ENCODE measurements at places on chromosomes 7 and 10.

DNA sequence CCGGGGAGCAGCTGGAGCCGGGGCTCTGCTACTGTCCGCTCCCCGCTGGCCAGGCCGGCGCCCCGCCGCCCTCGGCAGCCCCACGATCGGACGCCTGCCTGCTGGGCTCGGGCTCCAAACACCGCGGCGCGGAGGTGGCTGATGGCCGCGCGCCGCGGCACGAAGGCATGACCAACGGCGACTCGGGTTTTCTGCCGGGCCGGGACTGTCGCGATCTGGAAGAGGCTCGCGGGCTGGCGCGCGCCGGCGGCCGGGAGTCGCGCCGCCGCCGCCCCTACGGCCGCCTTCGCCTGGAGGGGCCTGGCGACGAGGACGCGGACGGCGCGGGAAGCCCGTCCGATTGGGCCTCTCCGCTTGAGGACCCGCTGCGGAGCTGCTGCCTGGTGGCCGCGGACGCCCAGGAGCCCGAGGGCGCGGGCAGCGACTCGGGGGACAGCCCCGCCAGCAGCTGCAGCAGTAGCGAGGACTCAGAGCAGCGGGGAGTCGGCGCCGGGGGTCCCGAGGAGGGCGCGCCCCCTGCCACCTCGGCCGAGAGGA is 570 bp downstream of the TBC1D12 start:
- peak; percentile 34 for DNase-seq

DNA sequence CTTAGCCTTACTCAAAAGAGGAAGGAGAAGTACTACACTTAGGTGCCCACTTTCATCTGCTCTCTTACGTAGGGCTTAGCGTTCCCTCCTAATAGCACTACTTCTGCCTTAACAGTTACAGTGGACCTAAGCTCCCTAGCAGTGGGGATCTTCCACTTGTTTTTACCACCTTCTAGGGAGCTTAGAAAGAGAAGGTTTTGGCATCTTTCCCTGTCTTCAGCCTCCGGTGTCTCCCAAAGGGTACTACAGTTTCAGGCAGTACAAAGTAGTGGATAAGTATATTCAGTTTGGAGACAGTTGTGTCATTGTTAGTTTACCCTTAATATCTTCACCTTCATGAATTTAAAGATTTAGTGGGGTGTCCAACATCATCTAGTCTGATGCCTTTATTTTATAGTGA is 14.6 kb downstream of the CHRM2 start:
- no peak for DNase-seq

- no peak for DNase-seq
Observed at GRCh38 chr7:152132812-152133211, 107.3 kb downstream of the GALNT11 start.

DNA sequence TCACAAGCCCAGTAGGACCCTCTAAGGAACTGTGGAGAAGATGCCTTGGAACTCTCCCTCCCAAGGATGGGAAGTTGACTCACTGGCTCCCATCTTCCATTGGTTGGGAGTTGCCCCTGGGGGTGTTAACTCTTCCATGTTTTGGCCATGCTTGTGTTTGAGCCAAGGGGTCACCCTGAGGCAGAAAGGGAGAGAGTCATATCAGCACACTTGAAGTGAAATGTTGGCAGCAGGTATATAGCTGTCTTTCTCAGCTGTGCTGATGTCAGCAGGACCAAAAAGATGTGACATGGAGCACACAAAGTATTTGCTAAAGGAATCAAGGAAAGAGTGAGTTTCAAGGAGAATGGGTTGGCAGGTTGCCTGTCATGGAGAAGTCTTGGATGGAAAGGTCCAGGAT is 359.4 kb downstream of the RPS24 start:
- DNase-seq: no peak

GRCh38 chr10:14022052-14022451 is 308.7 kb downstream of the FRMD4A start:
- DNase-seq: no peak

DNA sequence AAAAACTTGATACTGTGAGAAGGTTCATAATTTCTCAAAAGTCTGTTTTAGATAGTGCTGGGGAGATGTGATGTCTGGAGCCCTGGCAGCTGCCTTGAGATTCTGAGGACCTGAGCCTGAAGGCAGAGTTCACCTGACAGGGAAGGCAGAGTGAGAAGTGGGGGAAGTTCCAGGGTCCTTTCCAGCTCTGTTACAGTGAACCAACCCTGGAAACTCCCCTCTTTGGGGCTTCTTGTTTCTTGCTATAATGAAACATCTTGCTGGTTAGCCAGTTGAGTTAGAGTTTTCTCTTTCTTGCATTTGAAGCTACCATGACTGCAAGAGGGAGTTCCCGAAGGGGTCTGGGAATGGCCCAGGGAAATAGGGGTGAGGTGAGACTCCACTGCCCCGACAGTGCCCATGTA is 158.9 kb upstream of the TNRC18 start:
- DNase-seq: no peak

- DNase-seq: no peak
Observed at GRCh38 chr10:20641605-20642004, 255.5 kb downstream of the NEBL start.

DNA sequence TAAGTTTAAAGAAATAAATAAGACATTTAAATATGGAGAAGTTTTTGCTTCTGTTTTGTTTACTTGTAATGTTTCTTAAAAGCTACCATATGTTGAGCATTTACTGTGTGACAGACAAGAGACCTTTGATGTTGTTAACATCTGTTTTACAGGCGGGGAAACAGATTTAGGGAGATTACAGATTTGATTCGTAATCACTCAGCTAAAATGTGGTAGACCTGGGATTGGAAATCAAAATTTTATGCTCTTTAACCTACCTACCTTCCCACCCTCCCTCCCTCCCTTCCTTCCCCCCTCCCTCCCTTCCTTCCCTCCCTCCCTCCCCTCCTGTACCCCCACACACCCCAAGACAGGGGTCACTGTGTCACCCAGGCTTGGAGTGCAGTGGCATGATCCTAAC is 11.7 kb downstream of the LCOR start:
- no peak for DNase-seq

- no peak for DNase-seq
Observed at GRCh38 chr7:130386876-130387275, 6.6 kb downstream of the CPA1 start.

DNA sequence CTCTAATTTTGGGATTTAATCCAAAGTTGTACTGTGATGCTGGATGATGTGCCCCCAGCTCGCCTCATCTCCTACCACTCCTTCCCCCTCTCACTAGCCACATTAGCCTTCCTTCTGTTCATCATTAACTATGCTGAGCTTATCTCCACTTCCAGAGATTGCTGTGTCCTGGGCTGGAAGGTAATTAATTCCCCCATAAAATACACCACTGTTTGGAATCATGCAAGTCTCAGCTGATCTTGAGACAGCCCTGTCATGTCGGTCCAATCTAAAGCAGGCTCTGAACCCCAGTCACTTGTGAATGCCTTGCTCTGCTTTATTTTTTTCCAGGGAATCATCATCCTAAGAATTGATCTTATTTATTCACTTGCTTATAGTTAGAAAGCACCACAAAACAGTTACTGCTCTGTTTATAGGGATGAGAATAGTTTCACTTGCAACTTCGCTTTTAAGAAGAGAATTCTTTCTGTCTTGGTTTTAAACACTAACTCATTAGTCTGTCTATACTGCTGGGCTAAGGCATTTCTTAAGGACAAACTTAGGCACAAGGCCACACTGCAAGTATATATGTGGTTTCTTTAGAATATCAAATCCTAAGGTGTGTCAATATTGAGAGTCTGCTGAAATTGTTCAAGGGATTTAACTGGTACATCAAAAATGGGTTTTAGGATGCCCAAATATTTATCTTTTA is 341.1 kb upstream of the SEMA3A start:
- DNase-seq: no peak

DNA sequence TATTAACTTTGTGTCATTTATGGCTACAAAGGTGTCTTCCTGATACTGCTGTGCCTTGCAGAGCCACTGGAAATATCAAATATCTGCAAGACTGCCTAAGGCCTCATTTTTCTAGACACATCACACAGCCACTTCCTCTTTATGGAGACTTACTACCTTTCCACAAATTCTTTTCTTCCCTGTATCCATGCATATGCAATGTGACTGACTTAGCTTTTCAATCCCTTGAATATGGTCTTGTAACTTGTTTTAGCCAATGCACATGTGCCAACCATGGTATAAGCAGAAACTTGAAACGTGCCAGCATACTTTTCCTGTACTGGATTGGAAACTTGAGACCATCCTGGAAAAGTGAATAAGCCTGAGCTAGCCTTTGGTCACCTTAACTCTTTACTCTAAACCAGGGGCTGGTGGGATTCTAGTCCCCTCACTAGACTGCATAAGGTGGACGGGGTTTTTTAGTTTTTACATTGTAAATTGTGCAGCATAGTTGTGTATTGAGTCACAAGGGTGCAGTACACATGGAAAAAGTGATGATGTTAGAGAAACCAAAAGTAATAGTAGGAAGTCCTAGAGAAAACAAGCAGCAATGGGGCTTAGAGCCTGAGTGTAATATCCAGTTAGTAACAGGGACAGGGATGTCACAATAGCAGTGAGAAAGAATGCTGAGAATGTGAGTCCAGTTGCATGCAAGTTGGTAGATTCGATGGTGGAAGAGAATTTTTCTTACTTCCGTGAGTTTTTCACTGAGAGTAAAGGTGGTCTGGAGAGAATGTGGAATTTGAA is 879.5 kb downstream of the SORCS1 start:
- DNase-seq: peak; percentile 47

DNA sequence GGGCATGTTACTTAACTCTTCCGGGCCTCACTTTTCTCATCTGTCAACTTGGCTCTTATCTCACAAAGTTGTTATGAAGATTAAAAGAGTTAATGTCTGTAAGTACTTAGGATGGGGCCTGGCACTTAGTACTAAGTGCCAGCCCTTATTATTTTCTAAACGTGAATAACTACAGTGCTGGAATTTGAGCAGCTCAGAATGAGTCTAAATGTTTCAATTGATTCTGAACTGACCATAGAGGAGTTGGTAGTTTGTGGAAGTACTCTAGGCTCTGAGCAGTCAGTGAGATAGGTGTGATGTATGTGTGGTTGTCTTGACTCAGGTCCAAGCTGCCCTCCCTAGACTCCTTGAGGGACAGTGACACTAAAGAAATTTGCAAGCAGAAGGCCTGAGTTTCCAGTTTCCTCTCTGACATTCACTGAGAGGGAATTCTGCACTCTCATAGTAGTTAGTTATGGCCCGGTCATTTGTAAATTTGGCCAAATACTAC is 18.5 kb upstream of the JAZF1 start:
- DNase-seq: no peak

DNA sequence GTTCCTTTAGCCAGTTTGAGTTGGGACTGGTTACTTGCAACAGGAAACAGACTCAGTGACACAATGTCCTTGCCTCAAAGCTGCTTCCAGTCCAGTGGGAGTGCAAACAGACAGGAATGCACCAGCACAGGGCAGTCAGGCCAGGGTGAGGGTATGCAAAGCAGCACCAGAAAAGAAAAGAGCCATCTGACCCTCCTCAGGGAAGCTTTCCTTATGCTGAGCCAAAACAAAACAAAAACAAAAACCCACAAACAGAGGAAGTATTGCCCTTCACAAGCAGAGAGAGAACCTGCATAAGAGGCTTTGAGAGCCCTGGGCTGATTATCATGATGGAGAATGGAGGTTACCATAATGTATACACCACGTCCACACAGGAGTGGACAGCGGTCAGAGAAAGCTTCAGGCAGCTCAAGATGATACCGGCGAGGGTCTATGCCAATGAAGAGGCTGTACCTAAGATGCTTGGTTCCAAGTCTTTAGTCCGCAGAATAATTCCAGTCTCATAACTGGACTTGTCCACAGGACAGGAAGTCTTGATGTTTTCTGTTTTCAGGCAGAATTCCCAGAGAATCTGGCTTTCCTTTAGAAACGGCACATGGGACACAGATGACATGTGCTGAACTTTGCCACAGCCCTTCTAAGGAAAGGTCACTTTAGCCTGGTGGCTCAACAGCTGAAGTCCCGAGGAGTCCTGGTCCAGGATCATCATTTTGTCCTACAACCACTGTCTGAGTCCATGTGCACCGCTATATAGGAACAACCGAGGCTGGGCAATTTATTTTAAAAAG is 263.3 kb downstream of the TNS3 start:
- DNase-seq: no peak

GRCh38 chr10:58972576-58973234 is 203.7 kb upstream of the PHYHIPL start:
- DNase-seq: no peak

- no peak for DNase-seq
Observed at GRCh38 chr10:30992681-30993080, 39.0 kb downstream of the ZNF438 start.

DNA sequence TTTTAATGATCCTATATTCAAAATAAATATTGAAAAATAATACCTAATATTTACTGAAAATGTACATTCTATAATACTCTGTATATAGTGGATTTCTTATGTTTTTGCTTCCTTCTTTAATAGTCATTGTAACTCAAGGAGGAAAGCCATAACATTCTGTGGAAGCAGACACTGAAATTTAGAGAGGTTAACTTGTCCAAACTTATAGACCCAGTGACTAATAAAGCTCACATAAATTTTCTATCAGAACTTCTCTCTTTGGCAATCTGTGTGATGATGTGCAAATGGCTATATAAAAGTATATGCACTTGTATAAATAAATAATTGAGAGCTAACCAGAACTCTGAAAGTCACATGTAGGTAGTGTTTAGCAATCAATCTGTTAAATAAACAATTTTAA is 26.1 kb downstream of the GNAT3 start:
- no peak for DNase-seq

DNA sequence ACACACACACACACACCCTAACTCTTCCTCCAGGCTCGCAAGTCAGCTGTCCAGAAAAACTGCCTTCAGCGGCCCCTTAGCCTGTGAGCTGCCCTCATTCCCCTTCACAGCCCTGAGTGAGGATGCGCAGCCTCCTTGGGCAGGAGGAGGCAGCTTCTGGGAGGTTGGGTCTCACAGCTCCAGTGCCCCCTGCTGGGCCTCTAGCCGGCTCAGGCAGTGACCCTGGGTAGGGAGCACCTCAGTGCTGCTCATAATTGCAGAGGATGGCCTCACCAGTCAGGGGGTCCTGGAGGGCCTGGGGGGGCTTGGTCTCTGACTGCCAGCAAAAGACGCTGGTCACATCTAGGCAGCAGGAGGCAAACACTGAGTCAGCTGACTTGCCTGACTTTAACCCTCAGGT is 43.7 kb downstream of the ZNF273 start:
- DNase-seq: no peak

GRCh38 chr7:44969049-44969700 is 9.6 kb downstream of the MYO1G start:
- no peak for DNase-seq

DNA sequence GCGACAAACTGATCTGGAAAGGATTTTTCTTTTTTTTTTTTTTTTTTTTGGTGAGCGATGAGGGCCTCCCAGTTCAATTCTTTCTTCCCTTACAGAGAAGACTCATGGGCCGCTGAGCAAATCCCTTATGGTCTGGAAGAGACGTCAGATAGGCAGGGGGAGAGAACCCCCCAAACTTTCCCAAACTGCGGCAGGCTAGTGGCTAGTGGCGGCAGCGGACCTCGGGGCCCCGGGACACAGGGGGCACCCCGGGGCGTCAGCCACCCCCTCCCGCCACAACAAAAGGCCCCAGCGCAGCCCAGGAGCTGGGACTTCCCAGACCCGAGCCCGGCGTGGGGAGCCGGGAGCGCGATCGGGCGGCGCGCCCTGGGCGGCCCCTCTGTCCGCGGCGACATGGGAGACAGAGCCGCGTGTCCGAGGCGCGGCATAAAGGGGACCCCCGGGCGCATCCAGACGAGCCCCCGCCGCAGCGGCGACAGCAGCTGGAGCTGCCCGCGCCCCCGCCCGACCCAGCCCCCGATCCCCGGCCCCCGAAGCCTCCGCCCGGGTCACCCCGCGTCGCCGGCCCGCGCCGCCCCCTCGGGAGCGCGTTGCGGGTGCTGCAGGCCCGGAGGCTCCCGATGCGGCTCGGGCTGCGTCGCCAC is 755 bp downstream of the FAM171A1 start:
- peak; percentile 30 for DNase-seq
